Stimulated activated CD4-positive, alpha-beta T cell treated with anti-CD3 and anti-CD28 coated beads, Interleukin-2, amount 100 ng/mL, for 24 hours (primary cell): ENCODE measurements at places on chromosomes 6 and 20.
A peak's percentile ranks its signal among the peaks of the same experiment; 100 is the strongest.

DNA sequence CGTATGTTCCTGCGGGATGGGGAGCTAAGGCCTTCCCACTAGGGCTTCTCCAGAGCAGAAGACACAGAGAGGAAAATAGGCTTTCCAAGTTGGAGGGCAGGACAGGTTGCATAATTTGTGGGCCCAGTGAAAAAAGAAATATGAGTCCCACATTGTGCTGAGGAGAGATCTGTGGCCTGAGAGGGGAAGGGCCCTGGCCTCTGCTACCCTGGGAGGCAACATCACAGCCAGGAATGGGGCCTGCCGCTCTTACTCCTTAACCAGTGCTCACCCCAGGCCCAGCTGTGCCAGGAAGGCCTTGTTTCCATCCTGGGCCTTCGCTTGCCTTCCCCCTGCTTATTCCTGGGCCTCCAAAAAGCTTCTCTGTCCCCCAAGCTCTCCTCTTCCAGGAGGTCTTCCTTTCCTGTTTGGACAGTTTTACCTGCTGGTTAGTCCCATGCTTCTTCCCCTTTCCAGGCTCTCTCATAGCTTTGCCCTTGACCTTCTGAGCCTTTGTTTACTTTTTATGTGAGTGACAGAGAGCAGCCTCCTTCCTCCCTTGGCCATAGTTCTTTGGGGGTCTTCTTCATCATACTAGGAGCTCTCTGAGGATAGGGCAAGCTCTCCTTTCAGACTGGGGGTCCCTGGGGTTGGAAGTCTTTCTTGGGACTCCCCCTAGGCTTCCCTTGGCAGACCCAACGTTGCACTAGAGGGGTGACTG is 26.2 kb upstream of the VEGFA start:
- no peak for DNase-seq

GRCh38 chr20:42862446-42862845 is 327.3 kb downstream of the PTPRT start:
- no peak for DNase-seq

- no peak for DNase-seq
Observed at GRCh38 chr6:137970368-137970767, 103.3 kb downstream of the TNFAIP3 start.

DNA sequence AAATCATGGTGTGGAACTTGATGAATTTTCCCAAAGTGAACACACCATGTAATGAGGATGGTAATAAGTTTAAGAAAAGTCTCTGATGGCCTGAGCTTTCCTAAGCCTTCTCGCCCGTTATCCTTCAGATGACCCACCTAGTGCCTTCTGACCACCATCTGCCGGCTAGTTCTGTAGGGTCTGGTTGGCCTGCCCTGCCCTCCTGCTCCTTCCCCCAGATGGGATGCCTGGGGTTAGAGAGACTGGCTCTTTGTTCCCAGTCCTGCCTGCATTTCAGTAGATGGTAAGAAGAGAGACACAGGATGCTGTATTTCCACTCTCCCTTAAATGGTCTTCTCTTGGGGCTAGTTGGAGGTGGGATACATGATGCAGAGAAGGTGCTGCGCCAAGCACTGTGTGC is 43.0 kb downstream of the TIAM2 start:
- DNase-seq: no peak

DNA sequence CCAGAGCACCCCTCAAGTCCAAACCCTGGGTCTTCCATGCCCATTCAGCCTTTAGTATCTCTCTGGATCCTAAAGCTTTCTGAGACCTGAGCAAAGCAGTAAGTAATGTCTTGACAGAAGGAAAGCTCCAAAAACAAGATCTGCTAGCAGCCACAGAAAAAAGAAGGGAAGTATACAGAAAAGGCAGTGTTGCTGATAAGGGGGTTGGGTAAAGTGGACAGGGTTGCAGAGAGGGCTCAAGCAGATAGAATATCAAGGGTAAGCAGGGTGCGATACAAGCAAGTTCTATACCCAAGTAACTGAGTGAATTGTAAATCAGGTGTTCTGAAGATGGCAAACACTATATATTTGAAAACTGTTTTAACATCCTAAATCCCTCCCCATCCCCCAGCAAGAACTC is 113.4 kb upstream of the CARMIL1 start:
- no peak for DNase-seq

- no peak for DNase-seq
Observed at GRCh38 chr20:51768759-51769517, 748 bp upstream of the ATP9A start.

- no peak for DNase-seq
Observed at GRCh38 chr6:17972074-17972952, 15.1 kb downstream of the KIF13A start.

- DNase-seq: no peak
Observed at GRCh38 chr6:34663831-34664255, 32.7 kb downstream of the ILRUN start.

GRCh38 chr6:133877116-133877515 is 11.8 kb upstream of the TCF21 start:
- no peak for DNase-seq

GRCh38 chr20:51583073-51583472 is 40.6 kb upstream of the NFATC2 start:
- no peak for DNase-seq

DNA sequence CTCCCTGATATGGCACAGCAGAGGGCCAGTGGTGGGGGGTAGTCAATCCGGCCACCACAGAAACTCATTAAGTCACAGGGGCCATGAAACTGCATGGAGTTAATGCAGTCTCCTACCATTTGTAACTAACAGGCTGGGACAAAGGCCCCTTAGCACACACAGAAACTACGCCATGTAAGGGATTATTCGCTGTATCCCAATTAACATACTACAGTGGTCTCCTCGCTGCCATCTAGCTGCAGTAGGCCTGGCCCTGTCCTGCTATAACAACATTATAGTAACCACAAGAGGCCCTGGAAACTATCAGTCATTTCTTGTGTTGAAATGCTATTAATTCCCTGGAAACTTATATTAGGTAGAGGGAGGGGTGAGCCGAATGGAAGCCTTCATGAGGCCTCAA is 72.3 kb upstream of the CCN2 start:
- DNase-seq: no peak

- no peak for DNase-seq
Observed at GRCh38 chr6:41375598-41376151, 40.3 kb downstream of the NCR2 start.

GRCh38 chr6:67450641-67451040 is 1184.4 kb upstream of the ADGRB3 start:
- DNase-seq: no peak

DNA sequence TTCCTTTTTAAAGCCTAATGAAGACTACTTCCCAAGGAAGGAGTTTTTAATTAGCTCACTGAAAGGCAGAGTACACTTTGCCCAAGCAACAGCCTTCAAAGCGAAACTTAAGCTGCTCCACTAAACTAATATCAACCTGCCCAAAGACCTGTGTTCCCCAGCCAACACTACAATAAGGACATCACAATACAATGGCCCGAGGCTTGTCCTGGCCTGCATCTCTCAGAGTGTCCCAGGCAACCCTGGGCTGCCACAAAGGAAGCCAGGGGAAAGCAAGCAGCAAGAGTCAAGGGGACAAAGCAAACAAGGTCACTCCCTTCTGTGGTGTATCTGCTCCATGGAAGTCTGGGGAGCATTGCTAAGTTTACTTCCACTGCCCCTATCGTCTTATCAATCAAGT is 52.3 kb downstream of the PIGU start:
- no peak for DNase-seq

GRCh38 chr6:36752886-36753506 is 55.4 kb downstream of the RAB44 start:
- peak; percentile 17 for DNase-seq

GRCh38 chr6:107819964-107820337 is 4.2 kb downstream of the SCML4 start:
- no peak for DNase-seq

GRCh38 chr6:88141561-88142296 is 24.4 kb downstream of the CNR1 start:
- no peak for DNase-seq
